ENCODE measurements at places on chromosomes 7 and 10. TPM values are rescaled to one million over a fixed set of nuclear protein-coding genes. Genes with fewer than 3 reads are reported as not detected.

UTF1 gene
- not detected for total RNA-seq

VSIR gene
- total RNA-seq, result 97.8 TPM

MYO1G gene
- total RNA-seq, result 92.9 TPM

- H3K27ac ChIP-seq, result no peak overlapping the region
- no peaks in the 10 kb centered on the region for H3K27me3 ChIP-seq
- no peaks in the 10 kb centered on the region for H3K36me3 ChIP-seq
- no peaks in the 10 kb centered on the region for H3K4me1 ChIP-seq
Observed at GRCh38 chr7:106813705-106814305, 51.3 kb upstream of the PIK3CG start.

DNA sequence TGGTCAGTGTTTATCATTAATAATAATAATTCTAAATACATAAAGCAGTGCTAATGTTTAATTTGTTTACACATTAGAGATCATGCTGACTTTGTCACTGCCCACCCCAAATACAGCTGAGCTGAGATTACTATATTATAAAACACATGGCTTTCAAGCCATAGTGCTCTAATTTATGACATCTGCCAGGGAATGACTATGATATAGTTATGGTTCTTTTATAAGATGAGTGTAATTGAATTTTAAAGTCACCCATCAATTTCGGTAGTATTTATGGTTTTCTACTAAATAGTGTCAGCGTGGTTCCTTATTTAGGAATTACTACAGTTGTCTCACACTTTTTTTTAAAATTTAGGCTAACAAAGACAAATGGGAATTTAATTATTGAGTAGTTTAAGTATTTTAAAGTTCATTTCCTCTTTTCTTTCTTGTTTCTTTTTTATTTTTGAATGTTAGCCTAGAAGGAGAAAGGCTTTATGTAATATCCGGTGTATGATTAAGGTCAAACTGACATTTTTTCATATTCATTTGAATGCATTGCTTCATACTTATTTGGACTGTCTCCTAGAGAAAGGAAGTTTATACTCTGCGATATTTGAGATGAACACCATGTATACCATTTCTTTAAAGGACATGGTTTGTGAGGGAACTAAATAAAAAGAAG, 3.9 kb downstream of the CDK14 start:
- H3K4me1 ChIP-seq, result peaks cover 11% of the 10 kb centered on the region
- H3K27me3 ChIP-seq, result peaks cover 10% of the 10 kb centered on the region
- no peak for DNase-seq
- no peaks in the 10 kb centered on the region for H3K36me3 ChIP-seq
- no peak overlapping the region for H3K27ac ChIP-seq

DNA sequence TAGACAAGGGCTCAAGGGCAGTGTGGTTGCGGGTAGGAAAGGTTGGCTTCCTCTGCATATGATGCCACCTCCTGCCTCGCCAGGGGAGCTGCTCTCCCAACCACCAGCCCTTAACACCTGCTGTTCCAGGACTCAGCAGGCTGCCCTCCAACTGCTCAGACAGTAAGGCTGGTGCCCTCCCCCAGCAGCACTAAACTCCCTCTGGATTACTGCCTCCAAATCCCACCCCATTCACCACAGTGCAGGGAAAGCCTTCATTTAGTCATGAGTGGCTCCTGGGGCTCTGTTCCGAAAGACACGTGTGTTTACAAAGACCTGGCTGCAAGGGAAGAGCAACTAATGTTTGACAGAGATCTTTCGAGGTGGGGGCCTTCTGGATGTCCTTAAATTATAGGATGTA, 437.2 kb upstream of the MKI67 start:
- H3K4me1 ChIP-seq, result no peaks in the 10 kb centered on the region
- no peak overlapping the region for H3K4me3 ChIP-seq
- no peak for DNase-seq
- no peaks in the 10 kb centered on the region for H3K36me3 ChIP-seq
